LHCN-M2 (cell line): ENCODE measurements at places on chromosomes 1 and 21. TPM values are rescaled to one million over a fixed set of nuclear protein-coding genes. Genes with fewer than 3 reads are reported as not detected.

- DNase-seq = no peak
These were observed 27.0 kb upstream of the GNPAT start for GRCh38 chr1:231213831-231214573.

DNA sequence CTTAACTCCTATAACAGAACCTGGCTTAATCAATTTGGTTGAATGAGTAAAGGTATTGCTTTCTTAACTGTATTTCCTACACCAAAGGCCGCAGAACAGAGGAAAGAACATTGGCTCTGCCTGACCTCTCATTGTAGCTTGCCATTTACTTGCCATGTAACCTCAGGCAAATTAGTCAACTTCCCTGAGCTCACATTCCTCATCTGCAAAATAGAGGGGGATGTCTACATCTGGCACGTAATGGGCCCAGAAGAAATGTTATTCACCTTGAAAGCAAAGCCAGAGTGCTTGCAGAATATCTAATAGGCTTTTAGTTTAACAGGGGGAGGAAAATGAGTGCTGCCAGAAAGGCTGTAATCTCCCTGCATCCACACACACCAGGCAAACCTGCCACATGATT is 44.3 kb downstream of the LAMC2 start:
- no peak for DNase-seq

GRCh38 chr1:101002551-101002950 is 23.0 kb downstream of the DPH5 start:
- DNase-seq = peak; percentile 18

DNA sequence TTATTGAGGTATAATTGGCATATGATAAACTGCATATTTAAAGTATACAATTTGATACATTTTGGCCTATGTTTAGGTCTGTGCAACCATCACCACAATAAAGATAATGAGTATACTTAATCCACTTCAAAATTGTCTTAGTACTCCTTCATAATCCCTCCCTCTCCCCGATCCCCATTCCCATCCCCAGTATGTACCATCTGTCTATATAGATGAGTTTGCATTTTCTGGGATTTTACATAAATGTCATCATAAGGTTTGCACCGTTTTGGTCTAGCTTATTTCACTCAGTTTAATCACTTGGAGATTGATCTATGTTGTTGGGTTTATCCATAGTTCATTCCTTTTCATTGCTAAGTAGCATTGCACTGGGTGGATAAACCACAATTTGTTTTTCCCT is 74.3 kb downstream of the POFUT2 start:
- no peak for DNase-seq

- no peak for DNase-seq
These were observed 141.3 kb upstream of the LRRC7 start for GRCh38 chr1:69426401-69426800.

DNA sequence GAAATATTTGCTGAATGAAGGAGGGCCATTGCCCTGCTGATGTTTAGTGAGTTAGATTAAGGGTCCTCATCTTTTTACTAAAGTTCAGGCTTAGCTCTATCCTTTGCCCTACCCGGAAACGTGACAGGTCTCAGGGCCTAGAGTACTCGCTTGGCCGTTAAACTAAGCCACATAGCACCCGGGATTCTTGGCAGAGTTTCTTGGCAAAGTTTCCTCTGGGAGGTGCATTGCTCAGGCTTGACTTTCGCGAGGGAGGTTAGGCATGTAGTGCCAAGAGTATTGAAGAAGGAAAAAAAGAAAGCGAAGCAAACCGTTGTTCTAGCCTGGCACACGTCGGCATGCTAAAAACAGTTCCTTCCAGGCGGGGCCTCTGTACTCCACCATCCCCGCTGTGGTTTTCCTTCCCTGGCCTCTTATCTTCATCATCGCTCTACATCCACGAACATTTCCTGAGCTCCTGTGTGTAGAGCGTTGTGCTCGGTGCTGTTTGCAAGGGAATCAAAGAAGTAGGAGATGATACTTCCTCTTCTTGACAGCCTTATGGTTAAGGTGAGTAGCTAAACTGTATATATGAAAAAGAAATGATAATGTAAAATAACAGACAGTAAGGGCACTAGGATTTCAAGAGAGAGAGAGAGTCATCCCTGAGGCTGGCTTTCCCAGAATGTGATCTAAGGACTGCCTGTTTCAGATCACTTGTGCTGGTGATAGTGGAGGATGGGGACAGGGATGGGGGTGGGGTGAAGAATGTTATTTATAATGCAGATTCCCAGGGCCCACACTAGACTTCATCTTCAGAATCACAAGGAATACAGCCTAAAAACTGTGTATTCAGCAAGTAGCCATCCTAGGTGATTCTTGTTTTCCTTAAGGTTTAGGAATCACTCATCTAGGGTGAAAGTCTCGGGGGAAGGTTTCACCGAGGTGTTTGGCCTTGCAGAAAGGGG is 18.8 kb downstream of the RNF220 start:
- peak; percentile 61 for DNase-seq

- DNase-seq = no peak
These were observed 2.4 kb downstream of the DNAJC6 start for GRCh38 chr1:65311760-65312159.

DNA sequence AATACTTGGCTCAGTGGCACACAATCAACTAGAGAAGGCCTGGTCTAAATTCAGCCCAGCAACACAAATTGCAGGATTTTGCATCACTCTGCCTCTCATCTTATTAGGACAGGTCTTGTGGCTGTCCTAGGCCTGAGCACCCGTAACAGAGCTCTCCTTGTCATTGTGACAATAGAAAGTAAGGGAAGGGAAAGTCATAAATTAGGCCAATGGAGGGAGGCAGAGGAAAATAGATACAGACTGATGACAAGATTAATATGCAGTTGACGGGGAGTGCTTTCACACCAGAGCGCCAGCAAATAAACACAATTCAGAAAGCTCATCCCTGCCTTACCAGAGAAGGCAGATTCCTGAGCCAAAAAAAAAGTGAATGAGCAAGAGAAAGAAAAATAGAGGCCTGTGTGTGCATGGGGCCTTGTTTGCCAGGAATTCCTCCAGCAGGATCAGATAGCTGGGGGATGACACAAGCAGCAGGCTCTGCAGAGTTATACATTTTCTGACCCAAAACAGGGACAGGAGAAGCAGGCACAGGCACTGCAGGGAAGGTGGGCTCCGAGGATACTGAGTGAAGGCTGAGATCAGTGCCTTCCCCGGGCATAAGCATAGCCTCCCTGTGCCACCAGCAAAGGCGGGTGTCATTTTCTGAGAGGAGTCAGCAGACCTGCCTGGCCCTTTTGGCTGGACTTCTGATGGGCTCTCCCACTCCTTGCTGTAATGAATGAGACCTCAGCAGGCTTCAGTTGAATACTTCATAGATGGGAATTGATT is 110.0 kb upstream of the SPAG17 start:
- DNase-seq = peak; percentile 1

- DNase-seq = peak; percentile 97
These were observed 24.5 kb upstream of the RGS1 start for GRCh38 chr1:192550922-192551534.

DNA sequence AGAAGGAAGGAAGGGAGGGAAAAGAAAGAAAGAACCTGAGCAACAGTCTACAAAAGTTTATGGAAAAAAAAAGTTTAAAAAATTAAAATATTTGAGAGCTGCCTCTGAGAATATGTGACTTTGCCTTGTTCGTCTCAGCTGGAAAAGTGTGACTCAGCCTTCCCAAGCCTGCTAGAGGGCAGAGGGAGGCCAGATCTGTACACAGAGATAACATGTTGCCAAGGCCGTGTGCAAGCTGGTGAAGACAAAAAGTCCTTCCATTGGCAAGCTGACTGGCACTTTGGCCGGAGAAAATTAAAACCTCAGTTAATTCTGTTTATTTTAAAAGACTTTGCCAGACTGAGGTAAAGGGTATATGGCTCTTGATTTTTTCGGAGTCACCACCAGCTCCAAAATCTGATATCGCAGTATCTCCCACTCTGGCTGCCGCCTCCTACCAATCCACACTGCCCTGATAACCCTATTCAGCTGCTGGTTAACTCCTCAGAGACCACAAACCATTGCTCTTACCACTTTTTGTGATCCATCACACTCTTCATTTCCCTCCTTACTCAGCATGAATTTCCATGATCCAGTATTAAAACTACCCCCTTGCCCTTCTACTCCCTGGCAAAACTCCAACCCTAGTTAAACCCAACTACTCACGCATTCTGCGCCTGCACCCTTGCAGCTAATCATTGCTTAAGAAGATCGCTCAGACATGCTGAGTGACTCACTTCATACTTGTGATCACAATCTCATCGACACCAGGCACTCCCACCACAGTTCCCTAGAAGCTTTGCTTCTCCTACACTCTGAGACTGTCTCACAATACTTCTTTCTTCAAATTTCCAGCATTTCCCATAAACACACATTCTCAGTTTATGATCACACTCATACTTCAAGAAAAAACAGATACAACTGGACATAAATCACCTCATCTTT is 5.7 kb upstream of the PPP1R15B start:
- peak; percentile 92 for DNase-seq

- DNase-seq = no peak
These were observed 1183.7 kb upstream of the PRMT6 start for GRCh38 chr1:105872817-105873216.

- DNase-seq = no peak
These were observed 69.8 kb upstream of the HSPA13 start for GRCh38 chr21:14452727-14453241.

DNA sequence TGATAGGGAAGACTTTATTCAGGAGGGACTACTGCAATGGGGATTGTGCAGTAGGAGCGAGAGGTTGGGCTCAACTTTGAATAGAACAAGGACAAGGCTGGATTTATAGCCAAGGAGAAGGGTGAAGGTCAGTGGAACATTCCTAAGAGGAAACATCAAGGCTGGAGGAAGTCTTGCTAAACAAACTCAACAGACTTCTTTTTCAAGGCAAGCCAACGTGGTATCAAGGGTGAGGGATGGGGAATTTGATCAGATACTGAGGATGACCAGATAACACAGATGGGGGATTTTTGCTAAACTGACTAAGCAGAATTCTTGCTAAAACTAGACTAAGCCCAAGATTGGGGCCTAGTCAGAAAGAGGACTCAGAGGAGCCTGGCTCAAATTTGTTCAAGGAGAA is 107.3 kb downstream of the DUSP10 start:
- DNase-seq = no peak

DNA sequence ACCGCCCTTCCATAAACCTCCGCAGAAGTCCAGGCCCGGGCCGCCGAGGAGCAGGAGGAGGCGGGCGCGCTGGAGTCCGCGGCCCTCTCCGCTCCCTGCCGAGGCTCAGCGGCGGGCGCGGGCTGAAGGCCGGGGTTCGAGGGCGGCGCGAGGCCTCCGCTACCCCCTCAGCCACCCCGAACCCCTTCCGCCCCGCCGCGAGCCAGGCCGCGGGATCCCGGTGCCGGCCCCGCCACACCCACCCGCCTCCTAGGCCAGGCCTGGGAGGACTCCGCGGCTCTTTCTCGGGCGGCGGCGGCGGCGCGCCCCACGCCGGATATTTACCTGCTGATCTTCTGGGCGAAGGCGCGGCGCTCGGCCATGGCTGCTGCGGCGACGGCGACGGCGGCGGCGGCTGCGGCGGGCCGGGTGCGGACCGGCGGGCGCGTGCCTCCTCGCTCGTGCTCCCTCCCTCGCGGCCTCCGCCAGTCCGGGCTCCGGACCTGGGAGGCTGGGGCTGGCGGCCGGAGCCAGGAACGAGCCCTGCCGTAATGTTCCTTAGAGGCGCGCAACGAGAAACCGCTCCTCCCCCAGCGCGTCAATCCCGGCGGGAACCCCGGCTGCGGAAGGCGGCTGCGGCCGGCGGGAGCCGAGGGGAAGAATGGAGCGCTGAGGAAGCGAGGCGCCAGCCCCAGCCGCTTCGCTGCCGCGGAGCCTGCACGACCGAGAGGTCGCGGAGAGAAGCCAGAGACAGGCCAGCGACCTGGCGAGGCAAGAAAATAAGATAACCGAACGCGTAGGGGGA is at the start of gene DOCK7:
TSS of gene DOCK7 (minus strand) at position 484 of the 784 bp plus-strand sequence. CDS start at position 362, 122 bp downstream.
- peak; percentile 81 for DNase-seq

- no peak for DNase-seq
These were observed 39.9 kb upstream of the BCL10 start for GRCh38 chr1:85316321-85316720.

DNA sequence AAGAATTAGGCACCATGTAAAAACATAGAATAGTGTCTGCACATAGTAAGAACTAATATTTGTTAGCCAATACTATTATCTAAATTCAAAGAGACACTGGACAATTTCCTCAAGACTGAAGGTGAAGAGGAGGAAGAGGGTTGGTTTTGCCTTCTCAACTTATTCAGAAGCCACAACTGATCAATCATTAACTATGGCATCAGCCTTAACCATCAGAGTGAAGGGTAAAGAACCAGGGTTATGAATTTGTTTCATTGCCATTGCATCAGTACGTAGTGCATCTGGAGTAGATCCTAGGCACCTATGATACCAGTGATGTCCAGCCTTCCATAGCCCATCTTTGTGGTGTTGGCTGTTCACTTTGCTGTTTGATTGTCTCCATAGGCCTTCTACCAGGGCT is 421.7 kb upstream of the DEPDC1 start:
- DNase-seq = no peak

DNA sequence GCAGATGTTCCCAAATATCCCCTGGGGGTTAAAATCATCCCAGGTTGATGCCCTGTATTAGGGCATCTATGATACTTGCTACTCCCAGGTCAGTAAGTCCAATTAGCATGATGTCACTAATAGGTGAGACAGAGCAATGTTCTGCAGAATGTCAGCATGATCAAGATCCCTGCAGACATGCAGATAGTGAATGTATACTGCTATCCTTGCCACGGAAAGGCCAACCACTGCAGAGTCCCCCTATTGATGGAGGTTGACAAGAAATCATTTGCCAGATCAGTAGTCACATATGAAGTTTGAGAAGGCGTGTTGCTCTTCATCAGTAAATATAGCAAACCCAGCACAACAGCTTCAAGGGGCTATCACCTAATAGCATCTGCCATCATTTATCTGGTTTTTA is 97.4 kb downstream of the SETD4 start:
- DNase-seq = no peak

- no peak for DNase-seq
These were observed 68.2 kb downstream of the LHX9 start for GRCh38 chr1:197985351-197985750.

DNA sequence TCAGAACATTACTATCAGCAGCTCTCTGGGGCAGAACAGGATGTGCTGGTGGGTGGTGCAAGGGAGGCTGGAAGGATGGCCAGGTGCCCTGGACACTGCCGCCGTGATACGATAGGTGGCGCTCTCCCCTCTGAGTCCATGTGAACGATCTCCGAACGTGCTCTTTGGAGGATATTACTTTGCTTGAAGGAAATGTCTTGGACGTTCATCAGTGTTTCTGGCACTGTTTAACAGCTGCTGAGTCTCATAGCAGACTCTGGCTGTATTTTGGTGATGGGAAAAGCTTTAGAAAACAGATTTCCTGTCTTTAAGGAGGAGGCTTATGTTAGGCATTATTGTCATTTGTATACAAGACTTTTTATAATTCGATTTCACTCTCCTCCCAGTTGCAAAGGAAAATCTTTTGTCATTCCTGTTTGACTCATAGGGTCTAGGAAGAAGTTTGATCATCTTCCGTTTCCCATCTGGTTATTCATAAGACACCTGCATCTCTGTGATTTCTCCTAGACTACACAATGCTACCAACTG is 386.2 kb upstream of the ADGRL2 start:
- no peak for DNase-seq

The NHLH1 gene
- total RNA-seq = 0.13 TPM in 1 of 2 replicates, not detected in the other

The OR2T3 gene
- total RNA-seq = not detected in 2 replicates

The LCE1F gene
- total RNA-seq = not detected in 2 replicates

The C1orf87 gene
- not detected in 2 replicates for total RNA-seq

The PM20D1 gene
- total RNA-seq = not detected in 2 replicates

The FAM3B gene
- not detected in 2 replicates for total RNA-seq

The SLAMF1 gene
- 0.38 TPM in 1 of 2 replicates, not detected in the other for total RNA-seq

The CELA3A gene
- total RNA-seq = not detected in 2 replicates

The BRINP3 gene
- not detected in 2 replicates for total RNA-seq

The FAM72D gene
- total RNA-seq = 2.8 and 3.6 TPM in 2 replicates
